ENCODE measurements at places on chromosomes 1 and 21.

GRCh38 chr1:47938520-47938919 is 58.7 kb downstream of the TRABD2B start:
- DNase-seq, result no peak

- DNase-seq, result no peak
These were observed 53.2 kb downstream of the CNN3 start for GRCh38 chr1:94873520-94874351.

DNA sequence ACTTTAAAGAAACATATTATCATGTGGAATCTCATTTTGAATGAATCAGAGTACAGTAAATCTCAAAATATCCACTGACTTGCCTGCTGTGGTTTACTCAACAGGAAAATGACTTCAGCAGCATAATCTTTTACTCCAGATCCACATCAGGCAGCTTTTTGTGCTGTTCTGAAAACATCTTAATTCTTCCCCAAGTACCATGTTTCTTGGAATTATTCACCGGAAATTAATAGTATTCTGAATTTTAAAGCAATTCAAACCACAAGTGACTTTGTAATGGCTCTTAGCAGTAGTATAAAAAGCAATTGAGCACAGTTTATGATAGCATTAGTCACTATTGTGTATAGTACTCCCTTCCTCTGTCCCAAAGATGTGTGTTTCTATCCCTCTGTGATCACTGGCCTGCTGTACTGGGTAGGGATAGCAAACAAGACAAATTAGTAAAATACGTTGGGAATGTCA is 64.2 kb upstream of the ERRFI1 start:
- DNase-seq, result no peak

GRCh38 chr1:59020151-59020997 is 236.5 kb upstream of the JUN start:
- no peak for DNase-seq

DNA sequence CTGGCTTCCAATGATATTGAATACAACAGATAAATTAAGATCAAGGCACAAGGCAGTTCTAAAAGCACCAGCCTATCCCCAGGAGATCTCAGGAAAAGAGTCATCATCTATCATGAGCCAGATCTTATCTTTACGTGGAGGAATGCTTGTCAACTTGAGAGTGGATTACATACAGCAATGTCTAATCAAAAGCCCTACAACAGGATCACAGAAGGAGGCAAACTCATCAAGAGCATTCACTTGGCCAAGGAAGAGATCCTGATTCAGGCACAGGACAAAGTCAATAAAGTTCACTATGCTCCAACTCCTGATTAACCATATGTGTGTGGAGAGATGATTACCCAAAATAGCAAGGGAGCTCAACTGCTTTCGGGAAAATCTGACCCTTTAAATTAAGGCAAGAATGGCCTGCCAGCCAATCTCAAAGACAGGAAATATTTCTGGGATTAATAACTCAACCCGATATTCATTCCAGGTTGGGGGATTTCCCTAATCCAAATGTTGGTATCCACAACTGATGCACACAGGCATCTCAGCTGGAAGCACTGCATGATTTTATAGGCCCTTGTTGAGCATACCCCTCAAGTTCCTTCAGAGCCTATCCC is 33.7 kb downstream of the TBX15 start:
- DNase-seq, result no peak

GRCh38 chr1:185721553-185721952 is 12.6 kb upstream of the HMCN1 start:
- DNase-seq, result no peak

DNA sequence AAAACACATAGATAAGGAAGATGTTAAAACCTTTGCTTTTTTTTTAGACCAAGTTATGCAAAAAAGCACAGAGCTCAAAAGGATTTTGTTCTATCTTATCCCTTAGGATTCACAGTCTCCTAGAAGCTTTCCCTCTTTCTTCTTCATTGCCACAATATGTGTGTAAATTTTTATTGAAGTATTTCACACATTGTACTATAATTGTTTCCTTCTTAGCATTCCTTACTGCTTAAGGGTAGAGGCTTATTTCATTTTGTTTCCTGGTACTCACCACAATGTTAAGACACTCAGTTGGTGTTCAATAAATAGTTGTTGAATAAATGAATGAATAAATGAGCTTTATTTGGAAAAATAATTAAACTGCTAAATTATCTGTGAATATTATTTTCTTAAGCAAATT is 29.9 kb upstream of the SLC19A2 start:
- no peak for DNase-seq

All from DMS 273 treated with DMSO at 0.1 percent for 48 hours (cell line).